ENCODE measurements at places on chromosomes 5 and 9.

DNA sequence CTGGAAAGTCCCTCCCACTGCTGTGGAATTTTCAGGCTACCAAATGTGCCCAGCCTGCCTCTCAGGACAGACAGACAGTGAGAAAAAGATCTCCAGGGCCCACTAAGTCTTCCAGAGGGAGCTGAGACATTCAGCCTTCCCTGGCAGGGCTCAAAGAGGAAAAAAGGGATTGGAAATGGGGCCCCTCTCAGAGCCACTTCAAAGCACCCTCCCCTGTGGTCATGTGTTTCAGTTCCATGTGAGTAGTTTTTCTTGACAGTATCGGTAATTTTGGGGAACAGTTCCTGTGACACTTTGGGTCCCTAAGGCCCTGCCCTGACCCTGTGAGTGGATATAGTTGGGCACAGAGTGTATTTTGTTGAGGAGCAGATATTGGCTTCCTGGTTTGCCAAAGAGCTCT is 25.0 kb downstream of the LARP1 start:
- DNase-seq = no peak

DNA sequence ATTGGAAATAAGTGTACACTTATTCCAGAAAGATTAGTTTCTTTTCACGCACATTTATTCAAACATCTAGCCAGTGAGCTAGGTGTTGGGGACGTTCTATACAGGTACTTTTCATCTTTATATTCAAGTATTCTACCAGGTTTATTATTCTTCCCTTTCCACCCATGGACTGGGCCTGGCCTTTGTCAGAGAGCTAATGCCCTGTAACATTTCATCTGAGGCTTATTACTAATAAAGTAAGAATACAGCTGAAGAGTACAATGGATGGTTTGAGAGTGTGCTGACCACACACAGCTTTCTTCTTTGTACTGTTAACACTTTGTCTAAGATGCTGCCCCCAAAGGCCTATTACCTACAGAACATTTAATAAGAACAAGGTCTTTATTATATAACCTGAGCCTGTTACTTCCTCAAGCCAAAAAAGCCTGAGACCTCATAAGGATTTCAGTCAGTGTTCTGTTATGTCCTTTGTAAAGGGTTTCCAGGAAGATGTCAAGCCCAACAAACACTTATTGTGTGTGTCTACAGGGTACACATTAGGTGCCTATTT is 93.5 kb downstream of the ZNF608 start:
- no peak for DNase-seq

DNA sequence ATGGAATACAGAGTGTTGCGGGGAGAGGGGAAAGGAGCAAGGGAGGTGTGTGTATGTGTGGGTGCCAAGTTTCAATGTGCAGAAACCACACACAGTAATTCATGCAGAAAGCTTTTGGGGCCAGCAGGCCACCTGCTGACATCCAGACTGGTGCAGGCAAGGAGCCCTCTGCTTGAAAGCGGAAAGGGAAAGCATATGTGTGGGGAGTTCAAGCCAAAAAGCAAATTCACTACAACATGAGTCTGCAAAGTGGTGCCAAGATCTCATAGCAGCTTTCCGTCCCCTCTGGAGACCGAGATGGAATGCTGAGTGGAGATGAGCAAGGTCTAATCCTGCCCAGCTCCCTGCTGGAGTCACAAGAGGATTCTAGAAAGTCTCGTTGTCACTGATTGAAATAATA is 159.7 kb upstream of the VLDLR start:
- DNase-seq = no peak

- no peak for DNase-seq
Observed at GRCh38 chr5:179407191-179408175, 62.2 kb upstream of the ADAMTS2 start.

DNA sequence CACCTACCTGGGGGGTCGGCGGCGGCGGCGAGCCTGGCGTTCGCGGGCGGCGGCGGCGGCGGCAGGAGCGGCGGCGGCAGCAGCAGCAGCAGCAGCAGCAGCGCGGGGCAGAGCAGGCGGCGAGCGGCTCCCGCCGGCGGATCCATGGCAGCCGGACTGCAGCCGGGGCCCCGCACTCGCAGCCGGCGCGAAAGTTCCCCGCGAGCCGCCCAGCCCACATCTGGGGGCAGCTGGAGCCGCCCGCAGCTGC is 153 bp downstream of the ADAMTS2 start:
- no peak for DNase-seq

GRCh38 chr9:16031971-16032370 is 479.1 kb downstream of the CCDC171 start:
- no peak for DNase-seq

- no peak for DNase-seq
Observed at GRCh38 chr5:120014535-120014934, 385.2 kb downstream of the FAM170A start.

GRCh38 chr5:146107901-146108300 is 2.5 kb upstream of the PLAC8L1 start:
- DNase-seq = no peak

DNA sequence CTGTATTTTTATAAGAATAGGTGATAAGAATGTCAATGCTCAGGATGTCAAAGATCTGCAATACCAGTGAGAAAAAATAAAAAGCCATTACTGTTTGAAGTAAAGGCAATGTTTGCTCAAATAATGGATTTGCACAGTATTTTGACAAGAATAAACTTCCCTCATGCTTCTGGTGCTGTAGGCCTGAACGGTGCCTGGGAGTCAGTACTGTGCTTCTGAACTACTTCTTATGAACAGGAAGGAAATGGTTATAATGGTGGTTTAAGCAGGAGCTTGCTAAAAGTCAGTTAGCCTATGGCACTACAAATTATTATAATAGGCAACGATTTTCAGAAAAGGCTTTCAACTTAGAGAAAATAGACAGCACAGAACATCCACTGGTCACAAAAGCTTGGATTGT is 548.3 kb upstream of the CDH18 start:
- no peak for DNase-seq

- DNase-seq = no peak
Observed at GRCh38 chr5:140232731-140233130, 57.7 kb downstream of the CYSTM1 start.

DNA sequence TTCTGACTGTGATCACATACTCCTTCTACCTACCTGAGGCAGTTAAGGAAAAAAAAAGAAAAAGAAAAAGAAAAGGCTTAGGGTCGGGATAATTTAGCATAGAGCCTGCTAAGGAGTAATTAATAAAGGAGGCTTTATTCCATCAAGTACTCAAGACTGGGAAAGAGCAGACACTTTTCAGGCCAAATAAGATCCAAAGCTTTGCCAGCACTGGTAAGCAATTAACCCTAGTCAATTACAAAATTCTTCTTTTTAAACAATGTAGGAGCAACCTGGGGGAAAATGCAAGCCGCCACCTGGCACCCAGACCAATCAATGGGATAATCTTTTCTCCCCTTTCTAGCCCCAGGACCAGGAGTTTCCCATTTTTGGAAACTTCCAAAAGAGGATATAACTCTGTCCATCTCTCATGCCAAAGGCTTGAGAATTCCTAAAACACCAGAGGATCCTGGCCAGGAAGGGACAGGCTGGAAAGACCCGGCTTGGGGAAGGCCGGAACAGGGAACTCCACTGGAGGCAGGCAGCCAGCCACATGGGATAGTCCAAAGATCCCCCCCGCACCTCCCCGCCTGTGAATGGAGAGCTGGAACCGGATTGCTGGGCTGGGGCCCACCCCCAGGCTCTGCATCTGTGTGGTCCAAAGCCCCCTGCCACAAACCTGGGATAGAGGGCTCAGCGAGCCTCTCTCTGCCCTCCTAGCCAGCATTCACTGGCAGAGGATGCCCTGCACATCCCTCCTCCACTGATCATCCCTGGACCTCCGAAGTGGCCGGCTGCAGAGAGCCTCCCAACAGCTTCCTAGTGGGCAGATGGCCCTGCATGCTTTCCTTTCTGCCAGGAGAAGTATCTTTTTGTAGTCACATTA is 117.8 kb downstream of the ZNF354C start:
- no peak for DNase-seq
